ENCODE measurements at places on chromosomes 6 and 20. TPM values are rescaled to one million over a fixed set of nuclear protein-coding genes. Genes with fewer than 3 reads are reported as not detected.

DNA sequence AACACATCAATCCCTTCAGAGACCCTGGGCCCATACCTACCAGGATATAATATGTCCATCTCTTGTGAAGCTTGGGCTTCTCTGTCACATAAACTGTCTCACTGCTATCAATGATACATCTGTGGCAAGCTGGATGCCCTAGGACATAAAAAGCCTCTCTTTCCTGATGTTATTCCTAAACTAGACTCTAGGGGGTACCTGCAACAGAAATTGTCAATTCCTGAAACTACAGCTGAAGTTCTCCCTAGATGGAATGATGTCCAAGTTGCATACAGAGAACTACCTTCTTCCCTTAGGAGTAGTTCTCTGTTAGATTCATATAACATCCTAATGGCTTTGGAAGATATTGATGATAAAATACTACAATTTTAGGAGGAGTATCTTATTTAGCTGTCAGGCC lies 35.8 kb downstream of the TBX18 start:
- peak; percentile 25 for DNase-seq
- peaks cover 11% of the 10 kb centered on the region for H3K4me1 ChIP-seq
- no peak overlapping the region for H3K27ac ChIP-seq
- peaks cover 20% of the 10 kb centered on the region for H3K36me3 ChIP-seq
- H3K4me3 ChIP-seq: no peak overlapping the region
- no peaks in the 10 kb centered on the region for H3K27me3 ChIP-seq

GRCh38 chr6:150910561-150910960 lies 45.1 kb downstream of the MTHFD1L start:
- no peak for DNase-seq
- H3K4me3 ChIP-seq: no peak overlapping the region
- no peaks in the 10 kb centered on the region for H3K27me3 ChIP-seq
- no peak overlapping the region for H3K27ac ChIP-seq

DNA sequence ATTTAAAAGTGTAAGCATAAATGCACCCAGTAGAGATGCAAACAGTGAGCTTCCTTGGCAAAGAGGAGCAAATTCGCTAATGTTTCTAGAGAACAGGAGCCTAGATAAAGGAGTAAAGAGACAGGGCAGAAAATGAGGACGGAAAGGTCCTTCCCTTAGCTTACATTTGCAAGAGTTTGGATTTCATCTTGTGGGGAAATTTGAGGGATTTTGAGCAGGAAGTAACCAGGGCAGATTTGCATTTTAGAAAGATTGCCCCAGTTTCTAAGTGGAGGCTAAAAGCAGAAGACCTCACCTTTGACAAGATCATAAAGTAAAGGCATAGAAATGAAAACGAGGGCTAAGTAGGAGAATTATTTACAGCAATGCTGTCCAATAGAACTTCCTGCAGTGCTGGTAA lies 80.5 kb downstream of the ADAT2 start:
- H3K4me1 ChIP-seq: peaks cover 10% of the 10 kb centered on the region
- peaks cover 8% of the 10 kb centered on the region for H3K27me3 ChIP-seq
- H3K36me3 ChIP-seq: no peaks in the 10 kb centered on the region

DNA sequence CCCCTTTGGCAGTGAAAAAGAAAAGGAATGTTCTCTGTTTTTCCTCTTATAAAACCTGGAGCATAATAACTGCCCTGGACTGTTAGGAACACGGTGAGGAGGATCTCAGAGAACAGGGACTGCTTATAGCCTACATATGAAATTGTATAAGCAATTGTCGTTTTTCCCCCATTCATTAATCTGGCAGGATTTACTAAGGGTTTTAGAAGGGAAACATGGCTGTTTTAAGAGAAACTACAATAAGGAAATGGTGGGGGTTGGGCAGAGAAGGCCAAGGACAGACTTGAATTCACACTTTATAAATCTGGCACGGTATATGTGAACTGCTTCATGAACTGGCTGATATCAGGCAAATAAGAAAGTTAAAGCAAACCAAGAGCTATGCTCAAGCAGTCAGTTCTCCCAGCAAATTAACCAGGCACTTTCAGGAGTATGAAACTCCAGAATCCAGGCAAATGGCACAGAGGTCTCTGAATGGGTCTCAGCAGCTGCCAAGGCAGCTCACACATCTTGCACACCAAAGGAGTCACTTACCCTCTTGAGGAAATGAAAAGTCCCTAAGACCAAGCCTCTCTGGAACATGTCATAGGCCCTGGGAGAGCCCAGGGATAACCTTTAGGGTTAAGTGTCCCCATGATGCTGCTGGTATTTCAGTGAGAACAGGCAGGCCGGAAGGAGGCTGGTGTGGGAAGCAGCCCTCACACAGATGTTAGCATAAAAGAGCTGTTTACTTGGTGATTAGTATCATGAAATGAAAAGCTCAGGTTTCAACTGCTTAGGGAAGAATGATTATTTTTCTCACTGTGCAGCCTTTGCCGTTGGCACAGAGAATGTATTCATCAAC lies 260.5 kb upstream of the MARCKS start:
- H3K27me3 ChIP-seq: peaks cover 2% of the 10 kb centered on the region
- H3K27ac ChIP-seq: no peak overlapping the region
- H3K4me1 ChIP-seq: peaks cover 19% of the 10 kb centered on the region
- no peak for DNase-seq

GRCh38 chr6:112232845-112233256 lies 21.5 kb downstream of the LAMA4 start:
- H3K4me3 ChIP-seq: peak overlapping the region; percentile 77
- H3K36me3 ChIP-seq: peaks cover 19% of the 10 kb centered on the region
- H3K4me1 ChIP-seq: peaks cover 81% of the 10 kb centered on the region
- peak overlapping the region; percentile 76 for H3K27ac ChIP-seq
- no peaks in the 10 kb centered on the region for H3K27me3 ChIP-seq

DNA sequence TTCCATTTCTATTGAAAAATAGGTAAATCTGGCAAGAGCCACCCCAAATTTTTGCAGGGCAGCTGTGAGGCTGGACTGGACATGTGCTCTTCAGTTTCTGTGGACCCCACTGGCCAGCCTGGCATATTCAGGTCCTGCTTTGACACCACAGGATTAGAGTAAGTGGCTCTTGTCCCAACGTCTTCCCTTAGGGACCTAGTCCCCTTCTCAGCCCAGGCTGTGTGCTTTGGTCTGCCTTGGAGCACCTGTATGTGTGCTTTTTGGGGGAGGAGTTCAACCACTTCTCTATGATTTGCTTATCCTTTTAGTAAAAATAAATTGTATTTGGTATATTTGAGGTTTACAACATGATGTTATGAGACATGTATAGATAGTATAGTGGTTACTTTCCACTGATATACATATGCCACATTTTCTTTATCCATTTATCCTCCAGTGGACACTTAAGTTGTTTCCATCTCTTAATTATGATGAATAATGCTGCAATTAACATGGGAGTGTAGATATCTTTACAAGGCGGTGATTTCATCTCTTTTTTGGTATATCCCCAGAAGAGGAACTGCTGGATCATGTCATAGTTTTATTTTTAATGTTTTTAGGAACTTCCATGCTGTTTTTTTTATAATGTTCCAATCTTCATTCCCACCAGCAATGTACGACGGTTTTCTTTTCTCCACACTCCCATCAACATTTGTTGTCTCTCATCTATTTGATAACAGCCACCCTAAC lies 167.8 kb upstream of the UST start:
- H3K27ac ChIP-seq: no peak overlapping the region
- H3K4me3 ChIP-seq: no peak overlapping the region
- DNase-seq: no peak
- peaks cover 4% of the 10 kb centered on the region for H3K36me3 ChIP-seq
- H3K27me3 ChIP-seq: peaks cover 7% of the 10 kb centered on the region

Gene DDAH2
- total RNA-seq: 45.7 TPM

DNA sequence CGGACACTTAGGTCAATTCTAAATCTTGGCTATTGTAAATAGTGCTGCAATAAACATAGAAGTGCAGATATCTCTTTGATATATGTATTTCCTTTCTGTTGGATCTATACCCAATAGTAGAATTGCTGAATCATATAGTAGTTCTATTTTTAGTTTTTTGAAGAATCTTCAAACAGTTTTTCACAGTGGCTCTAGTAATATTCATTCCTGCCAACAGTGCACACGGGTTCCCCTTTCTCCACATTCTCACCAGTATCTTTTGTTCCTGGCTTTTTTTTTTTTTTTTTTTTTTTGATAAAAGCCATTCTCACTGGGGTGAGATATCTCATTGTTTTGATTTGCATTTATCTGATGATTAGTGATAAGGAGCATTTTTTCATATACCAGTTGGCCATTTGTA lies 1.8 kb upstream of the FBXL4 start:
- DNase-seq: no peak
- no peak overlapping the region for H3K4me3 ChIP-seq
- H3K27ac ChIP-seq: no peak overlapping the region
- H3K27me3 ChIP-seq: peaks cover 5% of the 10 kb centered on the region
- H3K4me1 ChIP-seq: peaks cover 25% of the 10 kb centered on the region
- H3K36me3 ChIP-seq: 0 out of 2 replicates have a peak, but pooled peaks cover 7% of the 10 kb centered on the region

Gene SNAP25
- not detected for total RNA-seq

Gene BPI
- total RNA-seq: not detected

Gene NNAT
- total RNA-seq: not detected

DNA sequence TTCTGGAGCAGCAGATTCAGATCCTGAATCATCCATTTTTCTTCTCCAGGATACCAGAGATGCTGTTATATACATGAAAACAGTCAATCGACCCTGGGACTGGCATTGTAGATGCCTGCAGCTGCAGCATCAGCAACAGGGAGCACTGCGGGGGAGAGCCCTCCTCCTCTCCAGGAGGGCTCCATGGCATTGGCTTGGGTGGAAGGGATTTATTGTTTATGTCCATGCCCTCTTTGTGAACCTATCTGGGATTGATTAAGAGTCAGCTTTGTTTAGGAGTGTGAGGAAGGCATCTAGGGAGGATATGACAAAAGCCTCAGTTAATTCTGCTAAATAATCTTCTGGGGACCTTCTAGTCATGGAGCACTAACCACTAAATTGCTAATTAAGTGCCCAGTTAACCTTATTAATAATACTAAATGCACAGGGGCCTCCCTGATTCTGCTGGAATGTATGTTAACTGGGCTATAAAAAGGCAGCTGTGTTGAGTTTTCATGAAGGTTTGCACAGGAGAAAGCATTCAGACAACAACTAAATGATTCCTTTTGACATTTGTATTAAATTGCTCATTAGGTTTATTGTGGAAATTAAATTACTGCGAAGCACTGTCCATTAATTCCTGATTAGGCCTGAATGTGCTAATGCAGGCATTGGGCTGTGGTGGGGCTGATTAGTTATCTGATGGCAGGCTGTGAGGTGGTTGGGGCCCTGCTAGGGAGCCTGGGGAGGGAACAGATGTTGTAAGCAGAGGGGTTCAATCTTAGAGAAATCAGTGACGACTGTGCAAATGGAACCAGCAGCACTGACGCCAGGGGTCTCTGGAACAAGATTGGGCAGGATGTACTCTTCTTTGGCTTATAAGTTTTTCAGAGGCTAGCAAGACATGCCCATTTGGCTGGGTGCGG lies 57.6 kb downstream of the IMPG1 start:
- H3K4me3 ChIP-seq: no peak overlapping the region
- no peaks in the 10 kb centered on the region for H3K27me3 ChIP-seq
- H3K27ac ChIP-seq: no peak overlapping the region
- H3K4me1 ChIP-seq: no peaks in the 10 kb centered on the region
- DNase-seq: no peak
- no peaks in the 10 kb centered on the region for H3K36me3 ChIP-seq

GRCh38 chr6:35026434-35027222 lies 114.5 kb downstream of the TCP11 start:
- peaks cover 4% of the 10 kb centered on the region for H3K36me3 ChIP-seq
- no peak overlapping the region for H3K27ac ChIP-seq
- H3K4me1 ChIP-seq: peaks cover 40% of the 10 kb centered on the region
- H3K27me3 ChIP-seq: no peaks in the 10 kb centered on the region
- H3K4me3 ChIP-seq: no peak overlapping the region
- no peak for DNase-seq

- H3K27me3 ChIP-seq: no peaks in the 10 kb centered on the region
- no peaks in the 10 kb centered on the region for H3K4me1 ChIP-seq
- no peak overlapping the region for H3K27ac ChIP-seq
- H3K36me3 ChIP-seq: peaks cover 5% of the 10 kb centered on the region
Observed at GRCh38 chr6:91911945-91912344, 1325.1 kb upstream of the MAP3K7 start.

Gene NELFCD
- total RNA-seq: 62.5 TPM

Gene RPP40
- total RNA-seq: 16.1 TPM

GRCh38 chr20:63057171-63058117 lies 50.7 kb upstream of the BHLHE23 start:
- no peak overlapping the region for H3K27ac ChIP-seq
- no peaks in the 10 kb centered on the region for H3K4me1 ChIP-seq
- H3K4me3 ChIP-seq: no peak overlapping the region

Gene SIRPA
- 60.7 TPM for total RNA-seq
